ENCODE measurements at places on chromosomes 3 and 15.

DNA sequence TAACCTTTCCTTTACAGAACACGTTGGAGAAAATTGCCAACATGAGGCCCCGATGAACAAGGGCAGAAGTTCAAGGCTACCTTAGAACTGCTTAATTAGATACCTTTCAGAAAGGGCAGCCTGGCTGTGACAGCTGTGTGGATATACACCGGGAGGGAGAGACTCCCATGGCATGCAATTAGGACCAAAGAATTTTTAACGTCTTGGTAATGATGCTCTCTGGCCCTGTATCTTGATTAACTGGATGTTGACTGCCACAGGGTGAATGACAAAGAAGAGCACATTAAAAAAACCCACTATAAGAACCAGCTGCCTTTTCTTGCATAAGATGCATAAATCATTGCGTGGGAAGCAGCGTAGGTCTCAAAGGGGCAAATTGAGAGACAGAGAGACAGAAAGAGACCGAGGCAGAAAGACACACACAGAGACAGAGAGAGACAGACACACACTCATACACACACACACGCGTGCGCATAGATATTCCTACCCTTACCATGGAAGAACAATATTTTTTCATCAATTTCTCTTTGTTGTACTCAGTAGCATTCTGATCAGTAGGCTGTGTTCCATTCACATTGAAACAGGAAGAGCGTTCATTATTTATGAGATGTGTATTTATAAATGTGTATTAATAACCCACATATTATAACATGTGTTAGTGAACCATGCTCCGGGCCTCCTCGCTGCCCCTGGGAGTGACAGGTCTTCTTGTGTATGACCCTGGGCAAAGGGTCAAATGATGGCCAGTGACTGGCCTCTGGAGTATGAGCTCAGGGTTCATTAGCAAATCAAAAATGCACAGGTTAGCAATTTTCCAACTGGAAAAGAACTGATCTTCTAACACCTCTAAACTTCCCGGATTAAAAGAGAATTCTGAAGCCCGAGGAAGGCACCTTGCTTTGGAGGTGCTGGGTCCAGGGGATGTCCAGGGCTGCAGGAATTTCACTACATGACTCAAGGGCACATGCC lies 118.8 kb downstream of the NSMCE3 start:
- no peak for DNase-seq

- DNase-seq, result no peak
Observed at GRCh38 chr3:172635588-172635987, 75.3 kb downstream of the NCEH1 start.

- DNase-seq, result peak; percentile 26
Observed at GRCh38 chr3:94234177-94234788, 171.4 kb downstream of the NSUN3 start.

- peak; percentile 25 for DNase-seq
Observed at GRCh38 chr3:140573011-140573410, 104.9 kb upstream of the TRIM42 start.

DNA sequence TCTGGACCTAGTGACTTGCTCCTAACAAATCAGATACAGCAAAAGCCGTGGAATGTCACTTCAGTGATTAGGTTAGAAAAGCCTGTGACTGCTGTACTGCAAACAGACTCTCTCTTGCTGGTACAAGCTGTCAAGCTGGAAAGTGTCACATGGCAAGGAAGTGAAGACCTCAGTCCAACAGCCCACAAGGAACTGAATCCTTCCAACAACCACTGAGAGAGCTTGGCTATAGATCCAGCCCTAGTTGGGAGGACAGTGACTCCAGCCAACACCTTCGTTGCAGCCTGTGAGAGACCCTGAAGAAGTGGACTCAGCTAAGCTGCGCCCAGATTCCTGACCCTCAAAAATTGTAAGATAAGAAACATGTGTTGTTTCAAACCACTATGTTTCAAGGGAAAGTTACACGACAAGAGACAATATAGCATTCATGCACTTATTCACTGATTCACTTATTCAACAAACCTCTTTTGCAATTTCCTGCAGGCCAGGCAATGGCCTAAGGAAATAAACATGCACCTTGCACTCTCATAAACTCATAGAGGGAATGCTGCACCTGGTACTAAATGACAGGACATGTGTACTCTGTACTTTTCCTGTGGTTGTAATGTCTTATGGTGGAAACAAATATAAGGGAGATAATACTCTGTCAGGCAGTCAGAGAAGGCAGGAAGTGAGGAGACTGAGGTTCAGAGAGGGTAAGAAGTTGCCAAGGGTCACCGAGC lies 142.9 kb downstream of the CADPS start:
- DNase-seq, result no peak

DNA sequence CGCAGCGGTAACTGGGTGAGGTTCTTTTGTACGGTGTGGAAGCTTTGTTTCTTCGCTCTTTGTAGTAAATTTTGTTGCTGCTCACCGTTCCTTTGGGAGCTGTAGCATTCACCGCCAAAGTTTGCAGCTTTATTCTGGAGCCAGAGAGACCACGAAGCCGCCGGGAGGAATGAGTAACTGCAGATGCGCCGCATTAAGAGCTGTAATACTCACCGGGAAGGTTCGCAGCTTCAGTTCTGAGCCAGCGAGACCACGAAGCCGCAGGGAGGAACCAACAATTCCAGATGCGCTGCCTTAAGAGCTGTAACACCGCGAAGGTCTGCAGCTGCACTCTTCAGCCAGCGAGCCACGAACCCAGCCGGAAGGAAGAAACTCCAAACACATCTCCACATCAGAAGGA lies 56.0 kb upstream of the DYNC1LI1 start:
- DNase-seq, result no peak

- DNase-seq, result peak; percentile 45
Observed at GRCh38 chr3:52891615-52892081, 5.7 kb downstream of the STIMATE start.

GRCh38 chr15:56913670-56914069 lies 4.8 kb upstream of the TCF12 start:
- no peak for DNase-seq

Measured in globus pallidus (tissue), 1 donor.